ENCODE measurements at places on chromosomes 16 and 17.

DNA sequence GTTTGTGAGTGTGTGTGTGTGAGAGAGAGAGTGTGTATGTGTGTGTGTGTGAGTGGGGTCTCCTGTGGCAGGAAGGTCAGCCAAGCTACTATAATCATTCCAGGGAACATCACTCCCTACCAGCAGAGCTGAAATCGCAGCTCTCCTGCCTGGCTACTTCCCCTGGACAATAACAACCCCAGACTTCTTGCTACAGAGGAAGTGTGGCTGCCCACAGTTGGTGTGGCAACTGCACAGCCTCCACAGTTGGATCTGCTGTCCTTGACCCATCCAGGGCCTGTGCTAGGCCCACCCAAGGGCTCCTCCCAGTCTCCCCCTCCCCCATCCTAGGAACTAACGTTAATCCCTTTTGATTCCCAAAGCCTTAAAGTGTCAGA lies 1.5 kb downstream of the SLC13A5 start:
- no peak for DNase-seq

- no peak for DNase-seq
These were observed 15.7 kb downstream of the PRDM7 start for GRCh38 chr16:90061437-90061836.

- no peak for DNase-seq
These were observed 2.6 kb upstream of the AKAP1 start for GRCh38 chr17:57082441-57082840.

DNA sequence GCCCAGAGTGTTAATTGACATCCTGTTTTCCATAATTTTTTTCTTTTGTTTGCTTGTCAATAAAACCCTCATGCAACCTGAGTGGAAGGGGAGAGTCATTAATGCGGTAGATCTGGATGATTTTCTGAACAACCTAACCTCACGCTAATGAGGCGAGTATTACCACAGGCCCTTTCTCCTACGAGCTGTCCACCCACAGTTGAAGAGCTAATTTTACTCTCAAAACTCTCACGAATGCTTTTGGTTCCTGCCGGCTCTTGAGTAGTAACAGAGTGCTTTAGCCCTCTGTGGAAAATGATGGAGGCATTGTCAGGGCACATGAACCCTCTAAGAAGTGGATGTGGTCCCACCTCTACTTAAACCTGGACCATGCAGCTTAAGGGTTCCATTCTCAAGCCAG lies 491.3 kb upstream of the RBFOX1 start:
- no peak for DNase-seq

- no peak for DNase-seq
These were observed 41.7 kb downstream of the ESRP2 start for GRCh38 chr16:68194251-68194650.

DNA sequence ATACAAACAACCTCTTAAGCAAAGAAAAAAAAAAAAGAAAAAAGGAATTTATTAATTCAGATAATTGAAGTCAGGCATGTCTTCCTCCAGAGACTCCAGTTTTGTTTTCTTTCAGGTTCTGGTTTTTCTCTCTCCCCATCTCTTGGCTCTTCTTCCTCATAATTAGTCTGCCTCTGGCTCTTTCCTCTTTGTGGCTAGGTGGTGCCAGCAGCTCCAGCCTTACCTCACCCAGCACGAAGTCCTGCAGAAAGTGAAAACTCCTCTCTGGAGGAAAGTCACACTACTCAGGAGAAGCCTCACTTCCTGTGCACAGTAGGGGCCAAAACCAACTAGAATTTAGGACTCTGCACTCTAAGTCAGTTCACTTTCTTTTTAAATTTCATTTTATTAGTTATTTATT lies 10.3 kb upstream of the NFAT5 start:
- no peak for DNase-seq

DNA sequence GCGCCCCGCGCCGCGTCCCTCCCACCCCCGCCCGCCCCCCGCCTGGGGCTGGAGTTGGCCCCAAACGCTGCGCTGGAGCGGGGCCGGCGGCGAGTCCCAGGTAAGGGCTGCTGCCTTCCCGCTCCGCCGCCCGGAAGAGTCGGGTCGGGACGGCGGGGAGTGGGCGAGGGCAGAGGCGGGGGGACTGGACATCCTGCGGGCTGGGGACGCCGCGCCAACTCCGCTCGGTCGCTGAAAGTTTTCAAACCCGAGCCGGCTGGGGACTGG lies 469 bp downstream of the GPRC5C start:
- no peak for DNase-seq

GRCh38 chr17:79299349-79299748 lies 224.7 kb downstream of the ENGASE start:
- no peak for DNase-seq

DNA sequence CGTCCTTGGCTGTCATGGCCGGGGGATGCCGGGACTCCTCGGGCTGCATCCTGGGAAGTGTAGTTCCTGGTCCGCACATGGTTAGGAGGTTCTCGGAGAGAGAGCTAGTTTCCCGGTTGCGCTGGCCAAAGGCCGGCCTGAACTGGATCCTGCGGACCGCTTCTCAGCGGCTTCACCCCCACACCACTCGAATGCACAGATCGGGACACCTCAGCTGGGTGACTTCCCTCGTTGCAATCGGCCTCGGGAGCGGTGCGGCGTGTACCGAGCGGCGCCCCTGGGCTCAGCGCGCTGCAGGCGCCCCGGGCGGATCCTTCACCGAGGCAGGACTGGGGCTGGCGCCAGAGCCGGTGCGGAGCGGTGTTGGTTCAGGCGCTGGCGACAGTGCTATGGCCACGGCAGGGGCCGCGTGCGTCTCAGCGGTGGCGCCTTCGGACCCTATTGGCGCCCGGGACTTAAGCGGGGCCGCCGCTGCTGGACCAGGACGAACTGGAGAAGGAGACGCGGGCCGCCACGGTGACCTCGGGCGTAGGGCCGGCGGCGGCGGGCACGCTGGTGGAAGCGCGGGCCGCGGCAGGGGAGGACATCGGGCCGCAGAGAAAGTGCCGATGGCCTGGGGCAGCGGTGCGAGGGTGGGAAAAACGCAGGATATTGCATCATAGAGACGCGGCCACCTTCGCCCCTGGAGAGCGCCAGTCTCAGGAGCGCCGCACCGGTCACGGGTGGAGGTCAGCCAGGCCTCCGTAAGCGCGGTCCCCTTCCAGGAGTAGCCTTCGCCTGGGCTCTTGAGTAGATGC lies 11.4 kb downstream of the ZNF629 start:
- peak; percentile 85 for DNase-seq

DNA sequence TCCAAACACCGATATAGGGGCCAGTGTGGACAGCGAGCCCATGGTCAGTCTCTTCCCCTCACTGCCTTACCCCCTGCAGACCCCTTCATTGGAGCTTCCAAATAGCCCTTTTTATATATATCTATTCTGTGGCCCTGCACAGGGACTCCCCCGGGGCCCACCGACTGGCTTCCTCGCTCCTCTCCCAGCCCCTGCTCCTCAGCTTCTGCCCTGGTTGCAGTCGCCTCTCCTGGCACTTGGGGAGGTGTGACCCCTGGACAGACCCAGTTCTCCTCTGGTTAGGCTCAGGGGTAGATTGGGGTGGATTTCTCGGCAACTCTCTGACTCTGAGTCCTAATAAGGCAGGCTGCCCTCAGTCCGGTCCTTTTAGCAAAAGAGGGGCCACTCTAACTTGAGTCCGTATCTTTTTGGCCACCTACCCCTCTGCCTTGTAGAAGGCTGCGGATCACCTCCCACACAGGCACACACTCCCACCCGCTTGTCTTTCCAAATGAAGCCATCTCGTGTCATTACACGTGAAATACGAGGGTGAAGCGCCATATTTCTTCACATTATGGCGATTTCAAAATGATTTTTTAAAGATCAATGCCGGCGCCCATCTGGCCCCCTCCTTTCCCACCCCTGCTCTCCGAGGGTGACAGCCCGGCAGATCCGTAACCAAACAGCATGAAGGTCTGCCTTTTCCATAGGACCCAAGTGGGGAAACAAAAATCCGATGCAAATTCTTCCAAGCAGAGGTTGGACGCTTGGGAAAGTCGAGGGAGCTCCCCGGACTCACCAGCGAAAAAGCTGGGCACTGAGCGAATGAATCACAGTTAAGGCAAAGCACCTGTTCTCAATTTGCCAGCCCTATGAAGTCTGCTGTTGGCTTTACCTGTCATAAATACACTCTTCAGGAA lies 1.7 kb upstream of the HOXB9 start:
- no peak for DNase-seq

DNA sequence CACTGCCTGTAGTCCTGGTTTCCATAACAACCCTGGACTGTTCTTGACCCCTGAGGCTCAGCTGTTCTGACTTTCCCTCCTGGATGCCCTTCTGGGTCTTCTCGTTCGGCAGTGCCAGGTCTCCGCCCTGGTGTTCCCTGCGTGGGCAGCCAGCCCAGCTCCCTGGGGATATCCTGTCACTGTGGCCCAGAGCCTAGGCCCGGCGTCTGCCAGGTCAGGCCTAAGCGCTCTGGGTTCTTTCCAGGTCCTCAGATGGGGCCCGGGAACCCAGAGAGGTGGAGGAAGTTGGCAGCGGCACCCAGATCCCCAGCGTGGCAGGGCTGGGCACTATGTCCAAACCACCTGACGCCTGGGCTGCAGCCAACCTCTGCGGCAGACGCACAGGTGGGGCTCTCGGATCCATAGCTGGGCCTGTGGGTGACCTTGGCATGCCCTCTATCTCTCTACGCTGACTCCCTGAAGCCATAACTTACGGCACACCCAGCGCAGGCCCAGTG lies 12.5 kb upstream of the ATP2A3 start:
- DNase-seq, result no peak

GRCh38 chr17:80847496-80848230 lies 144.0 kb upstream of the CHMP6 start:
- DNase-seq, result peak; percentile 83

DNA sequence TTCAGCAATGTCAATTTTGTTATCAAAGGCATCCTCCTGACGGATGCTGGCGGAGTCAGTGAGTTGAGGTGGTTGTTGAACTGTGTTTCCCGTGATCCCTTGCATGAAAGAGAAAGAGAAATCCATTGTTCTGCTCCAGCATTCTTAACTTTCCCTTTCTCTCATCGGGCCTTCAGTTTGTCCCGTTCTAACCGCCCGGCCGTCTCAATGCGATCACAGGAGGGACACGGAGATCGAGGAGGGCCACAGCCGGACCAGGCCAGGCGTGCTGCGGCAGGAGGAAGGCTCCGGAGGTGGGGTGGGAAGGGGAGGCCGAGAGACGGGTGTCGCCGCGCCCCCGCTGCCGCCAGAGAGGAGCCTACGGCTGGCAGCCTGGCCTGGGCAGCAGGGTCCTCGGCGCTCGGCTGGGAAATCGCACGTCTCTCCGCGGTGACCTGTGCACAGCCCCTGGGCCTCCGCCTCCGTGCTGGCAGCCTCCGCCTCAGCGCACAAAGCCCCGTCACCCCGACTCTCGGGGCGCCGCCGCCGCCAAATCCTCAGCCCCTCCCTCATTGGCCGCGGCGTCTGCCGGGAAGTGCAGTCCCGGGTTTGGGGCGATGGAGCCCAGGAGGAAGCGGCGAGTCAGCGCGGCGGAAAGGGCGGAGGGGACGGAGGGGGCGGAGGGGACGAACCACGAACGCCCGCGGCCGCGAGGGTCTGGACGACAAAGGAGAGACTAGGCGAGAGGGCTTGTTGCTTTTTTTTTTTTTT lies 38.1 kb downstream of the SOST start:
- DNase-seq, result peak; percentile 87

All from activated CD4-positive, alpha-beta T cell treated with anti-CD3 and anti-CD28 coated beads, Interleukin-10, Interleukin-2, amounts not matched to agents 100 ng/mL and 50 ng/mL, durations not matched to agents 16 hours and 8 hours (primary cell).